ENCODE measurements at places on chromosomes 7 and 10.

DNA sequence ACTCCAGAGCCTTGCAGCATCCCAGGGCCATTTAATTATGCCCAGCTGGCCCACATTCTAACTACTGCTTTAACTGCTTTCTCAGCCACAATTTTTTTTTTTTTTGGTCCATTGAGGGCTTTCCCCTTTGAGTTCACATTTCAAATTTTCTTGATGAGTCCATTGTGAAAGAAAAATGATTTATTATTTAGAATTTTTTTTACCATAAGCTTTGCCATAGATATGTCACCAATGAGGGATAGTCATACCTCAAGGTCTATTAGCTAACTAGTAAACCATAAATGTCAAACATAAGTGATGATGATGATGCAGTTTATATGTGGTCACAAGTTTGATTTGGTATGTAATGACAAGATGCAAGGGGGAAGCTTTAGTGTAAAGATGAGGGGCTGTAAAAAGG is 282.9 kb downstream of the BICC1 start:
- no peak for DNase-seq

DNA sequence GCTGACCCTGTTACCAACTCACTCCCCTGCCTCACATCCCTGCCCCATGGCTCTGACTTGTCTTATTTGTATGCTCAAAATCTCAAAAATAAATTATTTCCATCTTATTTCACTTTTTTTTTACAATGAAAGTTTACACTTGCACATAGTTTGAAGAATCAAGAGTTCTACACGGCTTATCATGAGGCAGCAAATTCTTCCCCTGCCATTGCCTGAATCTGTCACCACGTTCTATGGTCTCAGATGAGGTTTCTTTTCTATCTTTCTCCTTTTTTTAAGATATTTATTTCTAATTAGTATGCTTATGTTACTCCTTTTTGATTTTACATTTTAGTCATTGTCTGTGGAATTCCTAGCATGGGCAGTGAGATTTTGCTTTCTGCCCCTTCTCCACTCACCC is 28.4 kb downstream of the ARHGAP22 start:
- no peak for DNase-seq

GRCh38 chr10:75838486-75838885 is 407.1 kb downstream of the LRMDA start:
- no peak for DNase-seq

- DNase-seq, result peak; percentile 63
Observed at GRCh38 chr10:131020775-131021174, 290.7 kb downstream of the TCERG1L start.

DNA sequence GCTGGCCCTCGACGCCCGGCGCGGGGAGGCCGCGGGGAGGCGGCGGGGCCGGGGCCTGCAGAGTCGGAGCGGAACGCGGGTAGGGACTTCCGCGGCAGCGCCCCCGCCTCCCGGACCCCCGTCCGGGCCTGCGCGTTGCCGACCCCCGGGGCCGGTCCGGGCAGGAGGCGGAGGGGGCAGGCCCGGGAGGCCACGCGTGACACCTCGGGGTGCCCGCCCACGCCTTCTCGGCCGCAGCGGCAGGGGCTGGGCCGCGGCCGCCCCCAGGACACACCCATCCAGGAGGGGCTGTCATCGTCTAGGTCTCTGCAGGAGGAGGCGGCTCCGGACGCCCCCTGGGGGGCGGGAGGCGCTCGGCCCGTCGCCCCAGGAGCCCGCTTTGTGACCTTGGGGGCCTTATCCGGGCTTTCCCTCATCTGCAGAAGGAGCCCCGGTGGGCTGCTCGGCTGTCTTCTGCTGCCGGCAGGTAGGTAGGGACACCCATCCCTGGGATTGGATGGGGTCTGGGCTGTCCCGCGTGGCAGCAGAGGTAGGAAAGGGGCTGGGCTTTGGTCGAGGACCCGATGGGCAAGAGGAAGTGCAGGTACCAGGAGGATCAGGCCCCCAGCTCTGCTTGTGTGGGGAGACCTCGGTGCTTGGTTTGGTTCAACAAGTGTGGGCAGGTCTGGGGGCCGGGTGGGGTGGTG is 569 bp downstream of the ZNF316 start:
- DNase-seq, result no peak

- no peak for DNase-seq
Observed at GRCh38 chr7:57425969-57426628, 23.9 kb upstream of the ZNF716 start.

Data from chondrocyte (in vitro differentiated cells).